Natural killer cell treated with Interleukin-12 subunit alpha and Interleukin-12 subunit beta and Interleukin-15 and Interleukin-18, amount 100 ng/mL, for 72 hours (primary cell): ENCODE measurements at places on chromosomes 1 and 21.

DNA sequence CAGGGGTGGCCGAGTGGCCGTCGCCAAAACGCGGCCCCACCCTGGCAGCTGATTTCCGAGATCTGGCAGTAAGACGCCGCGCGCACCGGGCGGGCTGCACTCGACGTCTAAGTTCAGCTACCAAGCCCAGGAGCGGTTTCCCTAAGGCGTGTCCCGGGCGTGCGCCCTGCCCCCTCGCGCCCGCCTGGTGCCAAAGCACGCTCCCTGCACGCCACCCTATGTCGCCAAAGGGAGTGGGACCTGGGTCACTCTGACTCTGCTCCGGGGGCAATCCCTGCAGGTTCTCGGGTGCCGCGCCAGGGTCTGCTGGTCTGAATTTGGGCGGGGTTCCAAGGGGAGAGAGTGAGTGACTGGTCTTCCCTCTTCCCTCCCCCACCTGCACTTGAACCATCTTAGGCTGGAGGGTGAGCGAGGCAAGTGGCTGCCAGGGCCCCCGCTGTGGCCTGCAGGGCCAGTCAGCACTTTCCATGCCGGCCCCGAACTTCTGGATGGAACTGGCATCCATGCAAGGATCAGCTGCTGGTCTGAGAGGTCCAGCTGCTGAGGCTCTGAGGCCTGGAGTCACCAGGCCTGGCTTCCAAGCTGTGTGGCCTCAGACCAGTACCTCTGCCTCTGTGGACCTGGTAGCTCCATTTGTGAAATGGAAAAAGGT lies at the start of gene LRRC38:
LRRC38 (minus strand) TSS at position 109 of the 652 bp plus-strand sequence. CDS start 410 bp downstream, outside the sequence.
- H3K27me3 ChIP-seq: peaks cover 5% of the 10 kb centered on the region
- no peaks in the 10 kb centered on the region for H3K4me1 ChIP-seq
- DNase-seq: no peak
- H3K4me3 ChIP-seq: no peak within 1 kb of the TSS
- H3K36me3 ChIP-seq: no peaks in the 10 kb centered on the region
- no peak within 1 kb of the TSS for H3K27ac ChIP-seq

DNA sequence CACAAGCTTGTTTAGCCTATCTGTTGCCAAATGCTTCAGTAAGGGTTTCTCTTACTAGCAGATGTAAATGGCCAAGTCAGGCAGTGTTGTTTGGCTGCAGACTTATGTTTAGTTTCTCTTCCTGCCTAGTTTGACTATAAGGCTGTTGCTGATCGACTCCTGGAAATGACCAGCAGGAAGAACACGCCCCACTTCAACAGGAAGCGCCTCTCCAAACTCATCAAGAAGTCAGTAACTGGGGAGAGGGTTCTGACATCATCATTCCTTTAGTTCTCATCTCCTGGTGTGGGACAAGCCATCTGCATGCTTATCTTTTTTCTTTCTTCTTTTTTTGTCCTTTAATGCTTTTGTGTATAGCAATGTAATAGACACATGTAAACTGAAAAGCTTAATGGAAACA lies 25.1 kb downstream of the RRP1B start:
- no peaks in the 10 kb centered on the region for H3K27me3 ChIP-seq
- H3K36me3 ChIP-seq: peaks cover 30% of the 10 kb centered on the region
- H3K27ac ChIP-seq: no peak overlapping the region
- H3K4me1 ChIP-seq: peaks cover 11% of the 10 kb centered on the region

- H3K4me1 ChIP-seq: no peaks in the 10 kb centered on the region
- DNase-seq: no peak
- H3K27ac ChIP-seq: no peak overlapping the region
- H3K27me3 ChIP-seq: no peaks in the 10 kb centered on the region
- H3K36me3 ChIP-seq: no peaks in the 10 kb centered on the region
- H3K4me3 ChIP-seq: no peak overlapping the region
Measured at GRCh38 chr1:241145881-241146280, 211.1 kb downstream of the RGS7 start.

DNA sequence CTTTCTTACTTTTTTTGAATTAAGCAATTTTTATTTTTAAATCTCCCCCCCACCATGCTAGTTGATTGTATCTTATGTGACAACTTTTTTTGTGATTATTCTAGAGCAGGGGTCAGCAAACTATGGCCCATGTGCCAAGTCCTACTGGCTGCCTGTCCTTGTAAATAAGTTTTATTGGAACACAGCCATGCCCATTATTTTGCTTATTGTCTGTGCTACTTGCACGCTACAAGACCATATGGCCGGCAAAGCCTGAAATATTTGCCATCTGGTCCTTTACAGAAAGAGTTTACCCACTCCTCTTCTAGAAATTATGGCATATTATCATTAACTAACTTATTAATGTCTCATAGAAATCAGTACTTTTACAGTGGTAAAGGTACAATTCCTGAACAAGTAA lies 51.7 kb downstream of the AK5 start:
- H3K36me3 ChIP-seq: peaks cover 13% of the 10 kb centered on the region
- H3K27ac ChIP-seq: no peak overlapping the region
- peaks cover 10% of the 10 kb centered on the region for H3K27me3 ChIP-seq
- peaks cover 4% of the 10 kb centered on the region for H3K4me1 ChIP-seq
- no peak for DNase-seq
- no peak overlapping the region for H3K4me3 ChIP-seq
